ENCODE measurements at places on chromosomes 5 and 9. TPM values are rescaled to one million over a fixed set of nuclear protein-coding genes. Genes with fewer than 3 reads are reported as not detected.

GRCh38 chr5:80961376-80962281 lies 1.5 kb downstream of the RASGRF2 start:
- DNase-seq, result no peak
- peak overlapping the region; percentile 68 for H3K4me3 ChIP-seq
- peaks cover 67% of the 10 kb centered on the region for H3K27me3 ChIP-seq
- H3K27ac ChIP-seq, result no peak overlapping the region
- H3K4me1 ChIP-seq, result peaks cover 14% of the 10 kb centered on the region

- no peaks in the 10 kb centered on the region for H3K27me3 ChIP-seq
- DNase-seq, result no peak
- no peak overlapping the region for H3K27ac ChIP-seq
- no peaks in the 10 kb centered on the region for H3K4me1 ChIP-seq
- no peaks in the 10 kb centered on the region for H3K36me3 ChIP-seq
Observed at GRCh38 chr5:58013542-58014258, 446.2 kb downstream of the PLK2 start.

GRCh38 chr5:108867656-108868055 lies 120.0 kb downstream of the FER start:
- H3K4me3 ChIP-seq, result no peak overlapping the region
- no peaks in the 10 kb centered on the region for H3K27me3 ChIP-seq
- no peaks in the 10 kb centered on the region for H3K4me1 ChIP-seq
- H3K36me3 ChIP-seq, result peaks cover 39% of the 10 kb centered on the region

DNA sequence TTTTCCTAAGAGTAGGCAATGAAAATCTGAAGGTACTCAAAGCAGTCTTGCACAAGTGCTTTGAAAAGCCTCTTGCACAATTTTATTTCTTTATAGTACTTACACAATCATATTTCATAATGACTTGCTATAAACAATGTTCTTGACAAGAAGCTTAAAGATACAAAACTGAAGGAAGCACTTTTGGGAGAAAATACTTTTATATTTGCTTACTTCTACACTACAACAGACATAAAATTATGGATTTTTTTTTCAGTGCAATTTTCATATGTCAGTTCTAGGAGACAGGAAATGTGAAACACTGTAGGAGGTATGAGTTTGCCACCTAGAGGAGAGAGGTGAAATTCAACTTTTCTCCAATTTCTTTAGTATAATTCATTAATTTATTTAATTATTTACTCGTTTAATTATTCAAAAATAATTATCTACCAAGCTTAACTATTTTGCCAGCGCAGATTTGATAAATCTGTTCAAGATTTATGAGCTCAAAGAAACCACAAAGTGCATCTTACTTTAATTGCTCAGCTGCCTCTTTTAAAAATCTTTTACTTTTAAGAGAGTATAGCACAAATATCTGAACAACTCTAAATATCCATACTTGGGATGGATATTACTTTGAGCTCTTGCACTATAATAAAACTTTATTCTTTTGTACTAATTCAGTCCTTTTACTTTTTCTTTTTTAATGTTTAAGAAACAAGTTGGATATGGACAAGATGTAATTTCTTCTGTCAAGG lies 29.0 kb upstream of the CDKN2B start:
- H3K4me1 ChIP-seq, result peaks cover 22% of the 10 kb centered on the region
- H3K27me3 ChIP-seq, result no peaks in the 10 kb centered on the region
- no peak overlapping the region for H3K27ac ChIP-seq
- no peak overlapping the region for H3K4me3 ChIP-seq
- DNase-seq, result no peak
- H3K36me3 ChIP-seq, result peaks cover 2% of the 10 kb centered on the region

DNA sequence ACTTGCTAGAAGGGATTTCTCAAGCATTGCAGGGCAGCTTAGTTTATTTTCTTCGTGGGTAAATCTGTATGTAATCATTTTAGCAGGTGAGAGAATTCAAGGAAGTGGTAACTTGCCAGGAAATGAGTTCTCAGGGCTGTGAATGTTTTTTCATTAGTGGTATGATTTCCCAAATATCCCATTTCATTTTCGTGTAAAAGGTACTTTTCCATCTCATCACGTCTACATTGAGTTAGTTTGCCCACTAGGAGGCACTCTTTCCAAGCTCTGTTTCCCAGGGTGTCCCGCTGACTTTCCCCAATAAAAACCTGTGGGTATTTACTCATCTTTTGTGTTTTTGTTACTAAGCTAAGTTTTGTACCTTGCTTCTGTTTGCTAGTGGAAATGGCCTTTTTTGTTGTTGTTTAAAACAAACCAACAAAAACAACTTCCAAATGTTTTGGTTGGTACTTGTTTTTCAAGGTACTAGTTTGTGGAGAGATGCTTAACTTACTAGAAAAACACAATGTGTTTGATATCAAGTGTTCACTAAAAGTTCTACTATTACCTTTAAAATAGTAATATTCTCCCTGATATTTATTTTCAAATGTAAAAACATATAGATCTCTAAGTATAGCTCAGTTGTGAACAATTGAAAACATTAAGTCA lies 373.6 kb downstream of the ADGRV1 start:
- no peak overlapping the region for H3K27ac ChIP-seq
- peaks cover 10% of the 10 kb centered on the region for H3K27me3 ChIP-seq
- no peak overlapping the region for H3K4me3 ChIP-seq
- DNase-seq, result no peak
- H3K4me1 ChIP-seq, result peaks cover 7% of the 10 kb centered on the region

DNA sequence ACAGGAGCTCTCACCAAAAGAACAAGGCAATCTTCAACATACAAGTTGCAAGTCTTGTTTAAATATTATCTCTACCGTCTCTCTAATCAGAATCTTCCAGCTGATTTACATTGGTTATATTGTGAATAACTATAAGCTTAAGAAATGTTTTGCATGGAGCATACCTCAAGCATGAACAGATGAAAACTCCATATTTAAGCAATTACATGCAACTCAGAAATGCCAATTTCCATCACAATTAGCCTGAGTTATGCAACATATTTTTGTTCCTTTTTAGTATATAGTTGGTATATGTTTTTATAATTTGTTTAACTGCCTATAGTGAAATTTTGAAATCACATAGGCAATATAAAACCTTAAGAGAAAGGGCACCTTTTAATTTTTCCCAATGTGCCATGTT lies 142.5 kb downstream of the DENND1A start:
- no peak overlapping the region for H3K4me3 ChIP-seq
- no peak overlapping the region for H3K27ac ChIP-seq
- H3K27me3 ChIP-seq, result no peaks in the 10 kb centered on the region
- peaks cover 7% of the 10 kb centered on the region for H3K4me1 ChIP-seq

DNA sequence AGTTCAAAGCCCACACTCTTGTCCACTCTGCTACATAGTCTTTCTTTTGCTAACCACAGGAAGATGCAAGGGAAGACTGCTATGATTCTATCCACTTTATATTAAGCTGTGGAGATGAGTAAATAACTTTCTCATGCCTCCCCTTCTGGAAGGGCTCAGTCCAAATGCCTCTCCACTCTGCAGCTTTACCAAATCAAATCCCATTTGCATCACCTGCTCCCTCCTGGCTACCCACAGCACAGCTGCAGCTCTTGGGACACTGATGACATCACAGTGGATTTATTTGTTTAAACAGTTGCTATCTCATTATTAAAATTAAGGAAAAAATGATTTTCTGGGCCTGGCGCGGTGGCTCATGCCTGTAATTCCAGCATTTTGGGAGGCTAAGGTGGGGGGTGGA lies 1544.9 kb upstream of the WWC1 start:
- no peak for DNase-seq
- H3K4me1 ChIP-seq, result no peaks in the 10 kb centered on the region
- H3K27me3 ChIP-seq, result no peaks in the 10 kb centered on the region
- no peak overlapping the region for H3K27ac ChIP-seq

TRIM23 gene
- total RNA-seq, result 20.9 TPM

PCDHA13 gene
- 1.5 TPM for total RNA-seq

BRINP1 gene
- total RNA-seq, result 0.16 TPM
